ENCODE measurements at places on chromosomes 4 and X. TPM values are rescaled to one million over a fixed set of nuclear protein-coding genes. Genes with fewer than 3 reads are reported as not detected.

DNA sequence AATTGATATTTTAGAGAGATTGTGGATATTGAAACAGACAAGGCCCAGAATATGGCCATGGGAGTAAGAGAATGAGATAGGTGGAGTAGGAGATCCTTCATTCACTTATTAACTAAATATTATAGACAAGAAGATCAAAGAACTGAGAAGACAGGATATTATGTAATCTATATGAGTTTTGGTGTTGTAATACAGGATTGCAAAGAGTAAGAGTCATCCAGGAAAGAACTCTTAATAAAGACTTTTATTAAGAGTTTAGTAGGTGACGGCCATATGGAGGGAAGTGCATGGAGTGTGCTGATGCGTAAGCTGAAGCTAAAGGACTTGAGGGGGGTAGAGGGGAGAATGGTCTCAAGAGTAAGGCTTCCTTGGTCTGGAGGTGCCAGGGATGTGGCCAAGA is 153.7 kb downstream of the VEGFC start:
- DNase-seq: peak; percentile 15

The SPANXA2 gene
- total RNA-seq: not detected

DNA sequence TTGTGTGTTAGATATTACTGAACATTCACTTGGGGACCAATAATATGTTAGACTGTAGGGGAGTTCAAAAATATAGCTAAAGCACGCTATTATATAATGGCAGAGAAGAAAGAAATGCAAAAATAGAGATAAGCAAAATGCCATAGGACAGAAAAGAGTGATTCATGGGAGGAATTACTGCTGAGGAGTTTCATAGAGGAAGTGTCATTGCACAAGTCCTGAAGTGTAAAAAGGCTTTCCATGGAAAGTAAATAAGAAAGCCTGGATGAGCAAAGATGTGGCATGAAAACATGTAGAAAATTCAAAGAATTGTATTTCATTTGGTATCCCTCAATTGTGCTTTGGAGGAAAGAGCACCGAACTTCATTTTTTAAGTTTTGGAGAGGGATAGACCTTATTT is 14.5 kb downstream of the HMGB2 start:
- no peak for DNase-seq

DNA sequence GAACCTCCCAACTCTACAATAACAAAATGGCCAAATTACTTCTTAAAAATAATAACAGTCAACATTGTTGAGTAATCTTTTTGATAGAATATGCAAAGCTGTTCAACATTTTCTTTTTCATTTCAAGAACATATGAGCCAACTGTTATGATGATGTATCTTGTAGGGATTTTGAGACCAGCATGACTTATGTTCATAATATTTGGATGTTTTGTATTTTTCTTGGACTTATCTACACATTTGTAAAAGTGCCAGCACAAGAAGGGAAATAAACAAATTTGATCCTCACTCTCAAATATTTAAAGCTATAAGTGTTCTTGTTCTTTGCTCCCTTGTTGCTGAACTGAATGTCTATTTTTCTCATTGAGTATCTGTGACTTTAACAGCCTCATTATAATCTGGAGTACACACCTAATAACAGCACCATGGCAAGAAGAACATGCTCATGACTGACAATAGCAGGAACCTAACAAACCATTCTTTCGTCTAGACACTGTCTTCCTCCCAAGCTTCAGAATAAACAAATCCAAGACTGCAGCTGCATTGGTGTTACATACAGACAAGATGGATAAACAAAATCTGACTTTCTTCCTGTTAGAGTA is 1049.7 kb downstream of the FAT4 start:
- no peak for DNase-seq

The GYPE gene
- total RNA-seq: not detected

The PARM1 gene
- 0.35 TPM for total RNA-seq

The FAM47A gene
- total RNA-seq: not detected

DNA sequence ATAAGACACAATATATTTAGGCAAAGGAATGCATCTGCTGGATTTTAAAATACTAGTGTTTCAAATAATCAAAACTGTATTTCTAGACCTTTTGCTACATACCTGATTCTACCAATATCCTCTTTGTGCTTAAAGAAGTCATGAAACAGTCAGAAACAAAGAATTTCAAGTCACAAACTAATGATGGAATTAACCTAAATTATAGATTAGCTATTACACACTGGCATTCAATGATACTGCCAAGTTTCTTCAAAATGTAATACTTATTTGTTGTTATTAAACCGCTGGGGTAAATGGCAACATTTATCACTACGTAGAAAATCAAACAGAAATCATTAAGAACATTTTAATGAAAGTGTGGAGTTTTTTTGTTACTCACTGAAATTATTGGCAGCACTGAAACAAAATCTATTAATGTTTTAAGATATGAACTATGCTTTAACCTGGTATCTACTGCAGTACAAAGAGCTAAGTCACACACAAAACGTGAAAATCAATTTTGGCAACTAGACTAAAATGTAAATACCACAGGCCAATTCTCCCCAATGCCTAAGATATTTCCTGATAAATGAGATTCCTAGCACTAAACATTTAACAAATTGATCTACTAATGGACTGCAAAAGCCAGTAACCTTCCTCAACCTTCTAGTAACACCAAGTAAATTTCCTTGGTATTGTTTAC is 19.4 kb downstream of the PDGFC start:
- DNase-seq: peak; percentile 81

DNA sequence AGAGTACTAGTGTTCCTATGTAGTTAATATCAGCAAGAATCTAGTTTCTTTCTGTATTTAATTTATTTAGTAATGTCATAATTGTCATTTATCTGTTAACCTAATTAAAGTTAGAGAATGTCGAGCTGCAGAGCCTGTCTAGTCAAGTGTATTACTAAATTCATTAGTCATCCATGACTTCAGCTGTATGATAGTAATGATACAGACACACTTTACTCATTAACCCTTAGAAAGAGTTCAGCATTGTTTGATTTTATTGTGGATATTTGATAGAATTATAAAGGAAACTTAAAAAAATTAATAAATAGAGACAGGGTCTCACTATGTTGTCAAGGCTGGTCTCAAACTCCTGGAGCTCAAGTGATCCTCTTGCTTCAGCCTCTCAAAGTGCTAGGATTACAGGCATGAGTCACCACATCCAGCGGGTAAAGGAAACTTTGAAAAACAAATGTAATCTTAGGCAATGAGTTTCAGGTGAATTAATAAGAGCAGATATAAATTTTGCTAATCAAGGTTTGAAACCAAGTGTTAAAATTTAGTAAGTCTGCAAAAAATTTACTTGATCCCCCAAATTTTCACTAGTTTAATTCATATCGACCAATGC is 110.6 kb downstream of the ANK2 start:
- peak; percentile 53 for DNase-seq

The BTC gene
- total RNA-seq: 15.3 TPM

GRCh38 chr4:38674258-38675144 is 10.5 kb downstream of the KLF3 start:
- peak; percentile 57 for DNase-seq

GRCh38 chrX:136856551-136856950 is 24.0 kb downstream of the RBMX start:
- DNase-seq: no peak

The KLHL4 gene
- 2.6 TPM for total RNA-seq

- no peak for DNase-seq
Measured at GRCh38 chr4:113904877-113905276, 74.6 kb downstream of the ARSJ start.

- DNase-seq: peak; percentile 64
Measured at GRCh38 chr4:41189076-41189475, 25.3 kb downstream of the APBB2 start.

GRCh38 chrX:46904626-46905025 is 7.6 kb upstream of the JADE3 start:
- DNase-seq: no peak

DNA sequence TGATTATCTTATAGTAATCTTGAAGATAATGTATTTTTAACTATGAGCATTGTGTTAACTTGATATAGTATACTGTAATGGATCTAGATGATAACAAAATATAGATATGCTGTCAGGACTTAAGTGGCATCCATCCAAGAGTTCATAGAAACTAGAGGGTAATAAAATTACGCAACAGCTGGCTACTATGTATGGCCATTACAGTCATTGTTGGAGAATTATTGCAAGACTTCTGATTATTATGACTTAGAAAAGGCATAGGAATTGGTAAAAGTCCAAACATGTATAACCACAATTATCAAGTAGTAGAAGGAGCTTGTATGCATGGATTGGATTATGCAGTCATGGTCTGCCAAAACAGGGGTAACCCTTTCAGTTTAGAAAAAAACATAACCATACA is 9.5 kb downstream of the OGT start:
- DNase-seq: no peak

GRCh38 chrX:35289952-35290351 is 347.4 kb downstream of the FAM47B start:
- DNase-seq: peak; percentile 16

- DNase-seq: no peak
Measured at GRCh38 chr4:4327652-4328121, 37.6 kb downstream of the ZBTB49 start.

- no peak for DNase-seq
Measured at GRCh38 chr4:67861513-67861912, 22.3 kb downstream of the TMPRSS11D start.
